Activated B cell treated with CpG ODN at 0.5 μM for 24 hours (primary cell): ENCODE measurements at places on chromosomes 3 and 15. TPM values are rescaled to one million over a fixed set of nuclear protein-coding genes. Genes with fewer than 3 reads are reported as not detected.

The SCN11A gene
- total RNA-seq = 0.16 and 0.20 TPM in 2 replicates

The GTPBP8 gene
- total RNA-seq = 14.3 and 18.1 TPM in 2 replicates

The CTSH gene
- total RNA-seq = 721 and 762 TPM in 2 replicates

The COMMD4 gene
- total RNA-seq = 51.8 and 54.7 TPM in 2 replicates

The NUTM1 gene
- total RNA-seq = not detected in 2 replicates

The SAMD7 gene
- total RNA-seq = 0.20 TPM in 1 of 2 replicates, not detected in the other

The DUOX2 gene
- total RNA-seq = not detected in 2 replicates

GRCh38 chr3:16249336-16249735 lies 15.4 kb downstream of the DPH3 start:
- no peak overlapping the region for H3K27ac ChIP-seq
- peaks cover 10% of the 10 kb centered on the region for H3K27me3 ChIP-seq
- DNase-seq = no peak
- no peak overlapping the region for H3K4me3 ChIP-seq
- H3K36me3 ChIP-seq = no peaks in the 10 kb centered on the region
- peaks cover 25% of the 10 kb centered on the region for H3K4me1 ChIP-seq

DNA sequence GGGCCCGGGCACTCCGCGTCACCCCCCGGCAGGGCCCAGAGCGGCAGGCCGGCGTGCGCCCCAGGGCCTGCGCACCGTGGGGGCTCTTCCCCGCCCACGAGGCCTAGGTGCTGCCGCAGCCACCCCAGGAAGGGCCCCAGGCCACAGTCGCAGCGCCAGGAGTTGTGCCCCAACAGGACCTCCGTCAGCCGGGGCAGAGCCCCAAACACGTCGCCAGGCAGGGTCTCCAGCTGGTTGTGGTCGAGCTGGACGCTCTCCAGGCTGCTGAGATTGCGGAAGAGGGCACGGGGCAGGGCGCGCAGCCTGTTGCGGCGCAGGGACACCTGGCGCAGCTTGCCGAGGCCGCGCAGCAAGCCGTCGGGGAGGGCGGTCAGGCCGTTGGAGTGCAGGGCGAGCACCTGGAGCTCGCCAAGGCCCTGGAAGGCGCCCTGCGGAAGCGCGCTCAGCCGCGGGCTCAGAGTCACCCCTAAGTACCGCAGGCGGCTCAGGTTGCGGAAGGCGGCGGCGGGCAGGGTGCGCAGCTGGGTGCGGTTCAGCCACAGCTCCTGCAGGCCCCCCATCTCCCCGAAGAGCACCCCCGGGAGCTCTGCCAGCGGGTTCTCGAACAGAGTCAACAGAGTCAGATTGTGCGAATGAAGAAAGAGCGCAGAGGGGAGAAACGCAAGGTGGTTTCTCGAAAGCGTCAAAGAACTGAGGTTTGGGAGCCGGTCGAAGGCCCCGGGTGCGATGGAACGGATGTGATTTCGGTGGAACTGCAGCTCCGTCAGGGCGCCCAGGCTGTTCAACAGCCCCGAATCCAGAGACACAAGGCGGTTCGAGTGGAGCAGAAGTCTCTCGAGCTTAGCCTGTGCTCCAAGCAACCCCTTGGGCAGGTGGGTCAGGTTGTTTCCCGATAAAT lies 2.0 kb downstream of the GP5 start:
- H3K36me3 ChIP-seq = no peaks in the 10 kb centered on the region
- no peak for DNase-seq
- H3K4me1 ChIP-seq = peaks cover 32% of the 10 kb centered on the region

GRCh38 chr3:182824957-182825356 lies 31.7 kb downstream of the ATP11B start:
- no peak overlapping the region for H3K4me3 ChIP-seq
- H3K27me3 ChIP-seq = no peaks in the 10 kb centered on the region
- peaks cover 17% of the 10 kb centered on the region for H3K4me1 ChIP-seq
- H3K27ac ChIP-seq = no peak overlapping the region
- peaks cover 59% of the 10 kb centered on the region for H3K36me3 ChIP-seq

GRCh38 chr3:159924411-159924810 lies 64.2 kb upstream of the IL12A start:
- DNase-seq = no peak
- no peaks in the 10 kb centered on the region for H3K36me3 ChIP-seq
- H3K4me1 ChIP-seq = peaks cover 38% of the 10 kb centered on the region
- no peak overlapping the region for H3K4me3 ChIP-seq

GRCh38 chr3:171464462-171464861 lies 4.3 kb upstream of the TNIK start:
- peaks cover 20% of the 10 kb centered on the region for H3K4me1 ChIP-seq
- H3K4me3 ChIP-seq = no peak overlapping the region
- H3K27me3 ChIP-seq = peaks cover 29% of the 10 kb centered on the region
- no peak for DNase-seq

DNA sequence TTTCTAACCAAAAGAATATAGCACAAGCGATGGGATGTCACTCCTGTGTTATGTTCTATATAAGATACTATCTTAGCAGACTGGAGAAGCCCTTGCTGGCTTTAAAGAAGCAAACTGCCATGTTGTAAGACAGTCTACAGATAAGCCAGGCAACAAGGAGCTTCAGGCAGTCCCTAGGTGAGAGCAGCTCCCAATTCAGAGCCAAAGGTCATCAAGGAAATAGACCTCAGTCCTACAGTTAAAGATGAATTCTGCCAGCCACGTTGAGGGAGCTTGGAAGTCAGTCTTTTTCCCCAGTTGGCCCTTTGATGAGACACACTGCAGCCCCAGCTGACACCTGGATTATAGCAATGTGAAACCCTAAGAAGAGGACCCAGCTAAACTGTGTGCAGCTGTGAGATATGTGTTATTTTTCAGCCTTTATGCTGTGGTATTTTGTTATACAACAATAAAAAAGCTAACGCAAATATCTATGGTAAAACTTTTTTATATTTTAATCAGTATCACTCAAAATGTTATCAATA lies 102.5 kb upstream of the AKAP13 start:
- DNase-seq = no peak
- H3K4me3 ChIP-seq = no peak overlapping the region
- peaks cover 3% of the 10 kb centered on the region for H3K4me1 ChIP-seq
- no peaks in the 10 kb centered on the region for H3K27me3 ChIP-seq
- no peak overlapping the region for H3K27ac ChIP-seq

GRCh38 chr3:155312781-155313180 lies 19.3 kb upstream of the STRIT1 start:
- no peak overlapping the region for H3K4me3 ChIP-seq
- DNase-seq = no peak
- H3K27ac ChIP-seq = no peak overlapping the region
- no peaks in the 10 kb centered on the region for H3K4me1 ChIP-seq
- no peaks in the 10 kb centered on the region for H3K27me3 ChIP-seq

DNA sequence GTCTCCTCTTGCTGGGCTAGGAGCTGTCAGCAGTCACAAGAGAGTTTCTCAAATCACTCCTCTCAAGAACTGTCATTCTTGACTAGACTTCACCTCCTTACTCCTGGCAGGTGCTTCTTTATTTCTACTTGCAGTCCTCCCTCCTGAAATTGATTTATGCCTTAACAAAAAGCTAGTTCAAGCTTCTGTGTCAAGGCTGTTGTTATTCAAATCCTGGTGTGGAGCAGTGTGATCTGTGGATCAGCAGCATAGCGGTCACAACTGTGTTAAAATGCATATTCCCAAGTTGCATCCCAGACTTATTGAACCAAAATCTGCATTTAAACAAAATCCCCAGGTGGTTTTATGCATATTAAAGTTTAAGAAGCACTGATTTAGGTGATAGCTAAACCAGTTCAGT lies 120.7 kb upstream of the MRPL3 start:
- no peak overlapping the region for H3K4me3 ChIP-seq
- H3K4me1 ChIP-seq = no peaks in the 10 kb centered on the region
- H3K27me3 ChIP-seq = peaks cover 5% of the 10 kb centered on the region
- no peak for DNase-seq
